AG20443 (cell line): ENCODE measurements at places on chromosomes 2 and 18.

DNA sequence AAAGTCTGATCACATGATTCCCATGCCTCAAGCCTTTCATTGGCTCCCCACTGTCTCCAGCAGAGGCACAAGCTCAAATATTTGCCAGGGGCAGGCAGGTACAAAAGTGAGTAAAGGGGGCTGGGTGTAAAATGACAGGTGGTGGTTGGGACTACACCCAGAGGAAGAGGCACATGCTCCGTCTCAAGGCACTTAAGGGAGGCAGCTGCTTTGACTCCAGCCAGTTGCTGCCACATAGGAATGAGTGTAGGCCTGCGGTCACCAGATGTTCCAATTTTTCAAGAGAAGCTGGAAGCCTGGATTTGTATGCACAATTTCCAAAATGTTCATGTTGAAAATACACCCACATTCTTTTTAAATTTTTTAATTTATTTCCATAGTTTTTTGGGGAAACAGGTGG lies 164.4 kb downstream of the UPP2 start:
- no peak for DNase-seq

GRCh38 chr2:152071518-152071917 lies 27.3 kb downstream of the CACNB4 start:
- no peak for DNase-seq

GRCh38 chr2:203876328-203876727 lies 8.8 kb downstream of the CTLA4 start:
- DNase-seq = no peak

- no peak for DNase-seq
Observed at GRCh38 chr2:6031200-6031867, 339.1 kb downstream of the SOX11 start.

DNA sequence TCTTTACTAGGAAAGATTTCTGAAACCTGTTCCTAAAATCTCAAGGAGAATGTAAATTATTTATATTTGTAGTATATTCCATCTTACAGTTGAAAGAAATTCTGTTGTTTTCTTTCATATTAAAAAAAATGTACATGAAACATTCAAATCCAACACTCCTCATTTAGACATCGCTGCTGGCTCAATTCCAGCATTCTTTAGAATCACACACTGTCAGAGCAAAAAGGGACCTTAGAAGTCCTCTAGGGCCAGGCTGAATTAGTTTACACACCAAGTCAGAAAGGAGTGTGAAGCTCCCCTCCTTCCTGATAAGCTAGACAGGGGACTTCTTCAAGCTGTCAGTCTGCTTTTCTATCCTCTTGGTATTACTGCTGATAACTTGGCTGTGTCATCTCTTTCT lies 158.6 kb upstream of the LTBP1 start:
- no peak for DNase-seq

- DNase-seq = peak; percentile 40
Observed at GRCh38 chr2:26299471-26300101, 46.4 kb upstream of the SELENOI start.

- no peak for DNase-seq
Observed at GRCh38 chr2:69837533-69837932, 8.1 kb downstream of the GMCL1 start.
